GM20000 (cell line): ENCODE measurements at places on chromosomes 13 and 19.
A peak's percentile ranks its signal among the peaks of the same experiment; 100 is the strongest.

- peak; percentile 82 for DNase-seq
Measured at GRCh38 chr13:31951215-31951678, 80.3 kb upstream of the FRY start.

DNA sequence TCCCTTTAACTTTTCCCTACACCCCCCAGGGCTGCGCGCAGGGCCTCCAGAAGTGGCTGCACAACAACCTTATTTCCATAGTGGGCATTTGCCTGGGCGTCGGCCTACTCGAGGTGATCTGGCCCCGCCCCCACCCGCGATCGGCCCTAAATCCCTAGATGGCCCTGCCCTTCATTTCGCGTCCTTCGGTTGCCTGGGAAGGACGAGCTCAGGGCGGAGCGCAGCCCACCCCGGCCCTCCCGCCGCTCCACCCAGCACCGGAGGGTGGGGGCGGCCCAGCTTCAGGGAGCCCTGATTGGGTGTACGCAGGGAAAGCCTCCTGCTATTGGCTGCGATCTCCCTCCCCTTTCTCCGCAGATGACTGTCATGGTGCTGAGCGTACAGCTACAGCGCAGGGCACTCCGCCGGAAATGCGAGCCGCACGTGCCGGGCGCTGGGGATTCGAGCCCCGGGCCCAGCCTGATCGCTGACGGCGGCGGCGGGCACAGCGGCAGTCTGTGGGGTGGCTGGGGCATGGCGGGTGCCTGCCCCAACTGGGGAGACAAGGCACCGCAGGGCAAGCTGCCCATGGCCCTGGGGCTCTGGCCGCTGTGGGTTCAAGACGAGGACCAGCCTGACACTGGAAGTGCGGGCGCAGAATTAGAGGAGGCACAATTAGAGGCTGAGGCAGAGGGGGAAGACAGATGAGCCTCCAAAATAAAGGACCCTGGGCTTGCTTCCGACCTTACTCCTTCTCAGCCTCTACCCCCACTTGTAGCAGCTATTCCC lies 4.3 kb downstream of the CD37 start:
- peak; percentile 13 for DNase-seq

- DNase-seq: peak; percentile 23
Measured at GRCh38 chr19:14030997-14031718, 404 bp upstream of the IL27RA start.

GRCh38 chr13:65914716-65915115 lies 1315.4 kb downstream of the PCDH9 start:
- DNase-seq: no peak

- DNase-seq: no peak
Measured at GRCh38 chr19:2544576-2545415, 68.9 kb downstream of the GADD45B start.

- DNase-seq: no peak
Measured at GRCh38 chr19:40671404-40671803, 19.0 kb downstream of the NUMBL start.

GRCh38 chr19:55075371-55075998 lies at the start of gene EPS8L1:
TSS of gene EPS8L1 (plus strand) at chr19:55075869. CDS start at chr19:55076445, 576 bp downstream.
- no peak for DNase-seq

GRCh38 chr19:12723641-12724426 lies at the start of gene TNPO2:
TSS of gene TNPO2 (minus strand) at chr19:12723932. CDS start at chr19:12720977, 2,955 bp downstream.
- peak; percentile 86 for DNase-seq

DNA sequence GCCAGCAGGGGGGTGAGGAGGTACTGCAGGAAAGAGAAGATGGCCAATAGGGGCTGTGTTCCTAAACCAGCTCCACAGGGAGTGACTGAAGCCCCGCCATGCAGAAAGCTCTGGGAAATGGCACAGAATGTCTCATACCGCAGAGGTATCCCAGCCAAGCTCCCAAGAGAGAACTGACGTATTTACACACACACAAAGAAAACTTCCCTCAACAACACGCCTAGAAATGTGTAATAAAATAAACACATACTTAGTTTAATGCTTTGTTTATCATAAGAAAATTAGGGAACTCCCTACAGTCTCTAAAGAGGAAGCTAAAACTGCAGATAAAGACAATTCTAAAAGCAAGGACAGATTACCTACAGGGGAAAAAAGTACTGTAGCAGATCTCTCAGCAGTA lies 40.0 kb downstream of the ESD start:
- no peak for DNase-seq

DNA sequence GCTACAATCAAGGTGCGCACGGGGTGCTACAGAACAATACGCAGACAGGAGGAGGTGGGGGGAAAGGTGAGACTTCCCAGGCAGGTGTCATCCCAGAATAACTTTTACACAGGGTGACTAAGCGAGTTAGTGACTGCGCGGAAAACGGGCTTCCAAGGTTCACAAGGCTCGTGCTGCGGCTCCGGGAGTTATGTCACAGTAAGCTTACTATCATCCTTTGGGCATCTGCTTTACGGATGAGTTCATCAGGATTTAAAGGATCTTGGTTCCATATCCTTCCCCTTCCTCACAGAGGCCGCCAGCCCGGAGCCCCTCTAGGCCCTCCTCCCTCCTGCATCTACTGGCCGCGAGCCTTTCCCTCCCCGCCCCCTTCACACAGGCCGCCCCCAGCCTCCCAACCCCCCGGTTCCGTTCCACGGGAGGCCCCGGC lies 474 bp upstream of the IFT88 start:
- DNase-seq: no peak

GRCh38 chr13:24252136-24252535 lies 57.2 kb upstream of the C1QTNF9 start:
- DNase-seq: no peak

DNA sequence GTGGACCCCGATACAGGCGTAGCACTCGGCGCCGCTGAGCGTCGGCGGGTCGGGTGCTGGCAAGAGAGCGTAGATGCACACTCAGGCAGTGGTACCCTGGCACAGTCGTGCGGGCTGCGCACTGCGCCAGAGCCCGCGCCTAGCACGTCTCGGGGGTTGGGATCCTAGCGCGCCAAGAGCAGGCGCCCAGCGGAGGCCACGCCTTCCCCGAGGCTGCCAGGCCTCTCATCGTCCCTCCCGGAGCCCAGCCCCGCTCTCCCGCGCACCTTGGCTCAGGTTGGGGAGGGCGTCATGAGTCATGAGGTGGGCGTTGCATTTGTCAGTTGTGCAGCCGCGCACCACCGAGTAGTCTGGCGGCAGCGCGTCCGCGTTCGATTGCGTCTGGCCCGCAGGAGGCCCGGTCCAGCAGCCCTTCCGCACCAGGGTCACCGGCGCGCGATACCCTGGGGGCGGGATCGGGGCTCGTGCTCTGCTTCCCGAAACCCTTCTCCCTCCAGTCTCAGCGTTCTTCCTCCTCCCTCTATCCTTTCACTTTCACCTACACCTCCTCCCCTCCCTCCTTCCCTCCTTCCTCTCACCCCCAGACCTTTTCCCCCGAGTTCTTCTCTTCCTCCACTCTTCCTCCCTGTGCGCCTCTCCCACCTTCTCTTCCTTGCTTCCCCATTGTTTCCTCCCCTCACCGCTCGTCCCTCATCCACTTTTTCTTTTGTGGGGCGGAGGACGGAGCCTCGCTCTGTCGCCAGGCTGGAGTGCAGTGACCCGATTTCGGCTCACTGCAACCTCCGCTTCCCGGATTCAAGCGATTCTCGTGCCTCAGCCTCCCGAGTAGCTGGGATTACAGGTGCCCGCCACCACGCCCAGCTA lies 3.5 kb downstream of the LYPD5 start:
- peak; percentile 27 for DNase-seq

DNA sequence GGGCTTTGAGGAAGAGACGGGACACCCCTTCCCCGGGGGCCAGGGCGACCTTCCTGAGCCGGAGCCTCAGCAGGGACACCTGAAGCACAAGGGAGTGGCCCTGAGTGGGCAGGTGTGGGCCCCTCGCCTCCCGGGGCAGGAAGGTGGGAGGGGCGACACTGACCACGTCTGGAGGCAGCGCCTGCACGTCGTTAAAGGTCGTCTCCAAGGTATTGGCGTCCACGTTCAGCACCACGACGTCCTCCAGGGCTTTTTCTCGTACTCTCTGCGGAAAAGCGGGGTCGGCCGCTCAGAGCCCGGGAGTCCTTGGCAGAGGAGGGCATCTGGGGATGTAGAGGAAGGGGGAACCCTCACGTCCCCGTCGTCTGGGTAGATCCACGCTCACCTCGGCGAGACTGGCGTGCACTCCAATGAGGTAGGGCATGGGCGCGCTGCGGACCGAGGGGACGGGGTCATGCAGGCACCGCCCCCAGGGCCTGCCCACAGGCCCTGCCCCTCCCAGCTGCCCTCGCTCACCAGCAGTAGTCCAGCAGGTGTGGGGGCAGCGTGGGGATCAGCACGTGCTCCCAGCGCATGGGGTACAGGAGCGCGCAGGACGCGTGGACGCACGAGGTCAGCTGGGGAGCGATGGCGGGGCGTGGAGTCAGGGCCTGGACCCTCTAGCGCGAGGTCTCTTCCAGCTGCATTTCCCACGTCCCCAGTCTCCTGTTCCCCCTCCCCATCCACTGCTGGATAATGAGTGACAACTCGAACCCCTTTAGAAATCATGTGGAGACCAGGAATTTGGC lies 6.1 kb downstream of the DENND1C start:
- DNase-seq: no peak

GRCh38 chr13:26200811-26201210 lies 21.3 kb downstream of the RNF6 start:
- no peak for DNase-seq

- DNase-seq: no peak
Measured at GRCh38 chr19:53504885-53505284, 33.1 kb upstream of the ZNF331 start.

DNA sequence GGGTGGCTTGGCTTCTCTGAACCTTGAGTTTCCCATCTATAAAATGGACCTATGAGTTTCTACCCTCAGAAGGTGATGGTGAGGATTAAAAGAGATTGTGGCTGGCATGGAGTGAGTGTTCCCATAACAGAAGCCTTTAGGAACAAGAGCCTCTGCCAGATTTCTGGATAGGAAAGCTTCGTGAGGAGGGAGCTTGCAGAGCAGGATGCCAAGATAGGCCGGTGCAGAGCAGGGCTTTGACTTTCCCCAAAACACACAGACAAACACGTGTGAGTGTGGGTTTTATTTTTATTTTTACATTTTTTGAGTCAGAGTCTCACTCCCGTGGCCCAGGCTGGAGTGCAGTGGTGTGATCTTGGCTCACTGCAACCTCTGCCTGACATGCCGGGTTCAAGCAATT lies 3.7 kb upstream of the CNN1 start:
- DNase-seq: no peak

GRCh38 chr19:38394488-38394887 lies 6.0 kb downstream of the SPRED3 start:
- peak; percentile 86 for DNase-seq

DNA sequence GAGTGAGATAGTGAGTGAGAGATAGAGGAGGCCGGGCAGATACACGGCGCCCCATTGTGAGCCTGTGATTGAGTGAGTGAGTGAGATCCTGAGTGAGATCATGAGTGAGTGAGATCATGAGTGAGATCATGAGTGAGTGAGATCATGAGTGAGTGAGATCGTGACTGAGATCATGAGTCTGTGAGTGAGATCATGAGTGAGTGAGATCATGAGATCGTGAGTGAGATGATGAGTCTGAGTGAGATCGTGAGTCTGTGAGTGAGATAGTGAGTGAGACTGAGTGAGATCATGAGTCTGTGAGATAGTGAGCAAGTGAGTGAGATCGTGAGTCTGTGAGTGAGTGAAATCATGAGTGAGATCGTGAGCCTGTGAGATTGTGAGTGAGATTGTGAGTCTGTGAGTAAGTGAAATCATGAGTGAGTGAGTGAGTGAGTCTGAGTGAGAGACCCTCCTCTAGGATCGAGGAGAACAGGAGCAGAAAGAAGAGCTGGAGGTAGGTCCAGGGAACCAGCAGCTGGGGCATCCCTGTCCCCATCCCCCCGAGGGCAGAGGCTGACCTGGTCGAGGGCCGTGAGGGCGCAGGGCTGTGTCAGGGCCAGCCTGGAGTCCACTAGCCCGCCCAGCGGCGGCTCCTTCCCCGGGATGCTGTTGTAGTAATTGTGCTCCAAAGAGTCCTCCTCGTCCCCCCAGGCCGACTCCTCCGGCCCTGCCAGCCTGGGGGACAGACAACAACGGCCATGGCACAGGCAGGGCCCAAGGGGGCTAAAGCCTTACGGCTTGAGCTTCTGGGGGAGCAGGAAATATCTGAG lies 25.4 kb upstream of the C2CD4C start:
- DNase-seq: no peak
